ENCODE measurements at places on chromosomes 6 and 20.

DNA sequence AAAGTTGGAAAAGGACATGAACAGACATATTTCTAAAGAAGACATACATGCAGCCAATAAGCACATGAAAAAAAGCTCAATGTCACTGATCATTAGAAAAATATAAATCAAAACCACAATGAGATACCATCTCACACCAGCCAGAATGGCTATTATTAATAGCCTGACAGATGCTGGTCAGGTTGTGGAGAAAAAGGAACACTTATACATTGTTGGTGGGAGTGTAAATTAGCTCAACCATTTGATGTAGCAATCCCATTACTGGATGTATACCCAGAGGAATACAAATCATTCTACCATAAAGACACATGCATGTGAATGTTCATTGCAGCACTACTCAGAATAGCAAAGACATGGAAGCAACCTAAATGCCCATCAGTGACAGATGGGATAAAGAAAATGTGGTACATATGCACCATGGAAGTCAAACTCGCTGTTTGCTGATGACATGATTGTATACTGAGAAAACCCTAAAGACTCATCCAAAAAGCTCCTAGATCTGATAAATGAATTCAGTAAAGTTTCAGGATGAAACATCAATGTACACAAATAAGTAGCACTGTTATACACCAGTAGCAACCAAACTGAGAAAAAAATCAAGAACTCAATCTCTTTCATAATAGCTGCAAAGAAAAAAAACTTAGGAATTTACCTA is 196.8 kb downstream of the ADGB start:
- no peak for DNase-seq
- H3K27me3 ChIP-seq, result no peaks in the 10 kb centered on the region
- H3K4me1 ChIP-seq, result no peaks in the 10 kb centered on the region
- H3K27ac ChIP-seq, result no peak overlapping the region
- no peaks in the 10 kb centered on the region for H3K36me3 ChIP-seq

- no peaks in the 10 kb centered on the region for H3K4me1 ChIP-seq
- H3K27me3 ChIP-seq, result no peaks in the 10 kb centered on the region
- no peak overlapping the region for H3K27ac ChIP-seq
- H3K36me3 ChIP-seq, result no peaks in the 10 kb centered on the region
These were observed 309.0 kb upstream of the CHD6 start for GRCh38 chr20:41927189-41927588.

- H3K4me1 ChIP-seq, result peaks cover 5% of the 10 kb centered on the region
- no peak overlapping the region for H3K4me3 ChIP-seq
- H3K27me3 ChIP-seq, result no peaks in the 10 kb centered on the region
- H3K36me3 ChIP-seq, result no peaks in the 10 kb centered on the region
These were observed 138.2 kb downstream of the UNC5CL start for GRCh38 chr6:40900791-40901190.

GRCh38 chr6:106177786-106178185 is 91.7 kb downstream of the PRDM1 start:
- no peak overlapping the region for H3K27ac ChIP-seq
- DNase-seq, result no peak
- H3K4me1 ChIP-seq, result no peaks in the 10 kb centered on the region
- H3K36me3 ChIP-seq, result no peaks in the 10 kb centered on the region
- no peak overlapping the region for H3K4me3 ChIP-seq
- no peaks in the 10 kb centered on the region for H3K27me3 ChIP-seq

DNA sequence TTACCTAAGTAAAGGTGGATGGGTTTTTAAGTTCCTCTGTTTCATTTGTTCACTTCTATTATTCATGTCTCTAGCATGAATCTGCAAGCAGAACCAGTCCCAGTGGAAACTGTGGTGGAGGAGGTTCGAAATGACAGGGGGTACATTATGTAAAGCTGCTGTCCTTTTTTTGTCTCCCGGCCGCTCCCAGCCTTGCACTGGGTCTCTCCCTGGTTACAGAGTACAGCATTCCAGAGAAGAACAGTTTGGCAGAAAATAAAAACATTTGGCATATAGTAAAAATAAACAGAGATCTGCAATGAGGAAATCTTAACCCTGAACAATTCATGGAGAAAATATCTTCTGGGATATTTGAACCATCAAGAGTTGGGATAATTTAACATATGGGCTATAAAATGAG is 34.6 kb upstream of the TAGAP start:
- H3K27ac ChIP-seq, result no peak overlapping the region
- no peaks in the 10 kb centered on the region for H3K27me3 ChIP-seq
- no peak overlapping the region for H3K4me3 ChIP-seq
- H3K4me1 ChIP-seq, result no peaks in the 10 kb centered on the region

- H3K27me3 ChIP-seq, result no peaks in the 10 kb centered on the region
- no peak for DNase-seq
These were observed 3.1 kb upstream of the CLDN20 start for GRCh38 chr6:155260686-155261085.

DNA sequence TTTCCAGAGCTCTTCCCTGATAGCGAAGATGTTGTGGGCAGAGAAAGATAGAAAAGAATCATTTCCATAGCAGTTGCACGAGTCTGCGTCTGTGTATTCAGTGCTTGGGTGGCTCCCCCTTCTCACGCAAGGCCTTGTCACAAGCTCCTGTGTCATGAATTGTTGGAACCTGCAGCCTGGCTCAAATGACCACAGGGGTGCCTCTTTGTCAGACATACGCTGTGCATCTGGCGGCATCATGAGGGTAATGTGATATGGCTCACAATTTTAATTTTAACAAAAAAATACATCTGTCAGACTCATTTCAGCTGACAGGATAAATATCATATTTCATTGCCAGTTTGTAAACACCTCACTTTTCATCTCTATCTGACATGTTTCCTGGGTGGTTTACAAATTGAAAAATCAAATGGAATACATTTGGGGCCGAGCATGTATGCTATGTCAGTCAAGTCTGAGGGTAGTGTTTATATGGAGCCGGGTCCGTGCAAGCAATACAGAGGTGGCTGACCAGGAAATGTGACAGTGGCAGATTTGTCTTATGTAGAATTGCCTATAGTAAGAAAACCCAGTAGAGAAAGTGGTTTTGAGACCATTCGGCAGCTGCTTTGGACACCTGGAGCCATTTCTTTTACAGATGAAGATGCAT is 90.9 kb downstream of the CAP2 start:
- no peak overlapping the region for H3K4me3 ChIP-seq
- no peaks in the 10 kb centered on the region for H3K4me1 ChIP-seq
- peaks cover 4% of the 10 kb centered on the region for H3K36me3 ChIP-seq
- no peaks in the 10 kb centered on the region for H3K27me3 ChIP-seq
- no peak overlapping the region for H3K27ac ChIP-seq
- DNase-seq, result no peak

Measured in aorta (tissue), 5 donors.